Stimulated activated CD8-positive, alpha-beta memory T cell treated with anti-CD3 and anti-CD28 coated beads, Interleukin-12 subunit alpha, Interleukin-12 subunit beta, amount 100 ng/mL, for 4 hours (primary cell): ENCODE measurements at places on chromosomes 2 and 18.

GRCh38 chr18:62325806-62326645 lies 916 bp downstream of the TNFRSF11A start:
- DNase-seq: no peak

DNA sequence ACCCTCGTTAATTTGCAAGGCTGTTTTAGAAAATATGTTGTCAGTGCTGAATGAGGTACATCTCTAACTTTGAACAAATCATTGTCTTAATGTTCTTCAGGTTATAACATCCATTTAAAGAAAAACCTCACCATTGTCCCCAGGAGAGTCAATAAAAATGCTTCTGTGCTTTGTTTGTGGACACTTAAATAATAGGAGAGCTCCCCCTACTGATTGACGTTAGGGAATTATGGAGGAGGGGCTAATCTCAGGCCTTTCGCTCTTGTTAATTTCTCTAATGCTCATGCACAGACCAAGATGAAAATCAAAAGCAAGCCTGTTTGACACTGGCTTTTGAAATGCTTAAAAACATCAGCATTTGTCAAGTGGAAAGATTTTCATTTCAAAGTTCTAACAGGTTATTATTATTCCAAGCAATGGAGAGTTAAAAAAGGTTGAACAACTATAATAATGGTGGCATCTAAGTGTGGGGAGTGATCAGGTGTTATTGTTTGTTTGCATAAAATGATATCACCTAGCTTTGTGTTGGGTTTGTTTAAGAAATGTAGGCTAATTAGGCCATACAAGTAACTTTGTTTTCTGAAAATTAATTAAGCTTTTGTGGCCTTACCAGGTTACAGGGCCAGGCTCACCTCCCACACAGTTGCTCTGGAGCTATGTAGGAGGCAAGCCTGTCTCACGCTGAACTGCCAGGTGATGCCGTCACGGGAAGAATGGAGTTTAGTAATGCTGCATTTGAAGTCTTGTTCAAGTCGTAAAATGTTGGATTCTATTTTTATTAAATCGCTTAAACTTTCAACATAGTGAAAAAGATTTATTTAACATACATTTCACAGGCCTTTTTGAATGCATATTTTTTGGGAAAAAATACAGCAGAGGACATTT lies 51.7 kb upstream of the SMIM21 start:
- no peak for DNase-seq

DNA sequence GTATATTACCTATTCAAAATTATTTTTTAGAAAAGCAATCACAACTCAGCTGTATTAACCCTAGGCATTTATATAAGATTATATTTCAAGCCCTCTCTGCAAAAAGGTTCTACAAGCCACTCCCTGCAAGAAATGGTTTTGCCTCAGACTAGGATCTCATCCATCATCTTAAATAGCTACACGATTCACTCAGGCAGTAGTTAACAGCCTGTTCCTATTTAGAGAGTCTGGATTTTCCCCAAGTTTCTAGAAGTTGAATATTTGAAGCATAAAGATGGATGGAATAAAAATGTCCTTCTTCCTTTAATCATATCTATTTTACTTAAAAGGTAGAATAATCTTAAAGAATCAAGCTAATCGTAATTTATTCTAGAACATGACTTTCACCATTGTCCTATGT lies 167.1 kb upstream of the STK17B start:
- no peak for DNase-seq

DNA sequence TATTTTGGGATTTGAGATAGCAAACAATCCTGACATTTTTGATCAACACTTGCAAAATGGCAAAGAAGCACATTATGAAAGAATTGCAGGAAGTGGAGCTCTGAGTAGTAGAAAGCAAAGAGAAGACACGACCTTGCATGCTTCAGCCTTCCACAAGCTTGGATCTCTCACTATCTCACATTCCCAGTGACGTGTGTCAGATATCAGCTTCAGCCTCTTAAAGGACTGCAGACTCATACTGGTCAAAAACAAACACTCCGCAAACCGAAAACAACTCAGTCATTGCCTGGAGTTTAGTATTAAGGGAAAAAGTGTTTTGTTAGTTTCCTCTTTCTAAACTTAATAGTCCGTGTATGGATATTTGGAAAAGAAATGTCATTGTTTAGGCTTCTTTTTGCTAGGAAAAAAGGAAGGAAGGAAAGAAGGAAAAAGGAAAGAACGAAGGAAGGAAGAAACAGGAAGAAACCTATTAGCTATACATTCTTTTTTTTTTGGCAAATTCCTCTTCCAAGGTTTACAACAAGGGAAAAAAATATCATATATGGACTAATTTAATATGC lies 32.6 kb upstream of the SLC40A1 start:
- no peak for DNase-seq

- no peak for DNase-seq
Observed at GRCh38 chr18:55515214-55515613, 72.8 kb downstream of the TCF4 start.

- DNase-seq: no peak
Observed at GRCh38 chr2:230949966-230950873, 25.2 kb upstream of the GPR55 start.

- DNase-seq: no peak
Observed at GRCh38 chr2:225895126-225895525, 495.6 kb downstream of the NYAP2 start.

DNA sequence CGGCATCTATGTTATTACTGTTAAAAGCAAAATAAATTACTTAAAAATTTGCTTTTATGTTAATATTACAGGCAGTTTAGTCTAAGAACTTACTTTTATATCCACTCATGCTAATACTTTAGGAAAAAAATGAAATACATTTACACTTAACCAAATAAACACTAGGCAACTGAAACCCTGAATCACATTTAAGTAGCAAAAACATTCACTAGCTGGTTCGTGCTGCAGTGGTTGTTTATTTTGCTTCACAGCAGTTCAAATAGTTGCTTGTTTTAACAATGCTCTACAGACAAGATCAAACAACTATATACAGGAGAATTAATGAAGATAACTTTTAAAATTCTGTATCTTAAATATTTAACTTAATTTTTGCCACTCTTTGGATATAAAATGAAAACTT lies 60.8 kb downstream of the ABCG8 start:
- DNase-seq: no peak

- no peak for DNase-seq
Observed at GRCh38 chr2:52340171-52340570, 1308.2 kb upstream of the NRXN1 start.

DNA sequence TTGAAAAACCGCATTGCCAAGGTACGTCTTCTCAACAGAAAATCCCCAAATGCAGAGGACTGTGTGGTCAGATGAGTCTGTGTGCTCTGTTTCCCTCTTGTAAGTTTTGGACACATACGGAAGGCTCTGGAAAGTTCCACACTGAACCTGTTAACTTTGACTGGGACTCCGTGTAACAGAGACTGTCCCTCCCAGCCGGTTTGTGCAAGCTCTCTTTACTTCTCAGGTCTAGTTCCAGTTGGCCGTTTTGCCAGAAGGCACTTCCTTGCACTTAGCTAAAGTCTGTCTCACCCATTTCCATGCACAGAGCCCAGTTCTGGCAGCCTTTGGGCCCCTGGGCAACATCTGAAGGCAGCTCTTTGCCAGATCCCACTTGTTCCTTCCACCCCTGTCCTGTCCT lies 22.0 kb downstream of the EFHD1 start:
- no peak for DNase-seq

GRCh38 chr2:7517088-7517487 lies 599.9 kb downstream of the RNF144A start:
- no peak for DNase-seq

DNA sequence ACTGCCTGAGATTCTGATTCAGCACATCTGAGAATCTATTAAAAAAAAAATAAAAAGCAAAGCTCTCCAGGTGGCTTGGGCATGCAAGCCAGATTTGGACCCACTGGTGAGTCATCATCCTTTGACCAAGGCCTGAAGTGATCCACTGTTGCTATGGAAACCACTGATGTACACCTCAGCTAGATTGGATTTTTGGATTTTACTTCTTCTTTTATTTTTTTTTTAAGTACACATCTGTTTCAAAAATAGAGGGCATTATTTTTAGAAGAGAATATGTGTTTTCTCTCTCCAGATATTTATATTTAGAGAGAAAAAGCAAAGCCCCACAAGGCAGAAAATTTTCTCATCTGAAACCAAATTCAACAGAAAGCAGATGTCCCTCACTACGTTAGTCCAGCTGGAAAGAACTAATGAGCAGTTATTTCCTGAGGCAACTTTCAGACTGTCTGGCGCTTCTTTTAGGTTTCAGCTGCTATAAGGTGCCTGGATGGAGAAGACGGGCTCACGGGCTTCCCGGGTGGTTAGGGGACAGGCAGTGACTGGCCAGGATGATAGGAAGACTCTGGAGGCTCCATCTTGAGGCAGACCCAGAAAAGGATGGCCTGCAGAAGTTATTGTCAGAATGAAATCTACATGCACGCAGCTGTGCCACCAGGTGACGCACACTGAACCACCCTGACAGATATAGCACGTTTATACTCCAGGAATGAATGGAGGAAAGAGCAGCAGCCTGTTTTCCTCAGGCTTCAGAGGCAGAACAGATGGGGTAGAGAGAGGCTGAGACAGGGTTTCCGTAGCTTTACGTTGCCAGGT lies 50.5 kb downstream of the MRPL35 start:
- no peak for DNase-seq

DNA sequence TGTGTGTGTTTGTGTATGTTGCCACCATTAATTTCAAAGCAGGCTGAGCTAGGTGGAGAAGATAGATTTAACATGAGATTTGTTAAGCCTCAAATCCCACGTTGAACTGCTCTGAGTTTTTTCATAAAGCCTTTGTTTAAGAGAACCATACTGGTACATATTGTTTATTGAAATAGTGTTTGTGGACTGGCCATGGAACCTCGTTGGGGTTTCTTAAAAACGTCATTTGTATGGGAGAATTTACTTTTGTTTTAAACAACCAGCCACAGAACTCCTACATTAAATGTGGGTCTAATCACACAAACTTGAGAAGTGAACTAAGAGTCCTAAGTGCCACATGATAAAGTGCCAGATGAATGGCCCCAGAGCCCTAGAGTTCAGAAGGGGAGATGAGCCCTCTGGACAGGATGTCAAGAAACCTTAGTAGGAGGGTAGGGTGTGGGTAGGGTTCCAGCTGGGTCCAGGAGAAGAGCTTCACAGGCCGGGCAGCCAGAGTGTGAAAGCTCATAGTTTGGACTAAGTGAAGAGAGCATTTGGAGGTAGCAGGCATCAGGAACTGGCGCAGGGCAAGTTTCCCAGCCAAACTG lies 120.6 kb upstream of the EML6 start:
- no peak for DNase-seq

- no peak for DNase-seq
Observed at GRCh38 chr2:161029321-161029720, 130.9 kb upstream of the TANK start.

DNA sequence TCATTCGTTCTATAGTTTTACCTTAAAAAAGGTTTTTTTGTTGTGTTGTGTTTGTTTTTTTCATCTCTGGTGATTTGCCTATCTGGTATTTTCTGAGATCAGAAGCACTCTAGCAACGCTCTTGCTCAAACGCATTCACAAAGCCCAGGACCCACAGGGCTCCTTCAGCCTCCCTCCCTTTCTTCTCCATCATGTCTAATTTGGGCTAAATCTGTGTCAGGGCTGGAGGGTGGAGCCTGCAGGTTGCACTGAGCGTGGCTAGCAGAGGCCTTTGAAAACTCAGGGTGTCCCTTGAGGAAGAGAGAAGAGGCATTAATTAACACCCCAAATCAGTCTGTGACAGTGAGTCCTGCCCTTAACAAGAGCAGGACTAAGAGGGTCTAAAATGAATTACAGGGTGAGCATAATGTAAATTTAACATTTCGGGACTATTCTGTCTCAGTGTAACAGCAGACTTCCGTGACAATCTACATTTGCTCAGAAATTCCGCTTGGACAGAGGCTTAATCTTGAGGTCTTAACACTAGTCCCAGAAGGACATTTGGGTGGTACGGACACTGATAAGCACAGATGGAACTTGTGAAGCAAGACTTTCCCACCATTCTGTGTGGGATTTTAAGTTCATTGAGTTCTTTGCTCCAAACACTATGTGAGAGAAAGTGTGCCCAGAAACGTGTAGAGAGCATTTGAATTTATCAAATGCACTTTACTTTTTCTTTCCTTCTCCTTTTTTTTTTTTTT lies 174.4 kb upstream of the APCDD1 start:
- DNase-seq: no peak

- no peak for DNase-seq
Observed at GRCh38 chr2:187916799-187917198, 362.6 kb upstream of the TFPI start.

DNA sequence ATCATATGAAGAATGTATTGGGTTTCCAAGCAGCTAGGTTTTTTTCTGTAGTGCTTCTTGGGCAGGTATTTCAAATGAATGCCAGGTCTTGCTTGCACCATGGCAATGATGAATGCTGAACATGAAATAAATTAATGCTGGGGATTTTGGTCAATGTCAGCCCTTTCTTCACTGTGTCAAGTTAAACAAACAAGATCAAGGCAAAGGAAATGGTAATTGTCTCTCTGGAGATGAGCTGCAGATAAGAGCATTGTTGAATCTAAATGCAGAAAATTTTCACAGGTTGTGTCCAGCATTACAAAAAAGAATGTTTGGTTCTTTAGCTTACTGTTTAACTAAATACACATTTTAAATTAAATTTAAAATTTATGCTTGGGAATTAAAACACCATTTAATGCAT lies 144.3 kb downstream of the GPD2 start:
- no peak for DNase-seq

DNA sequence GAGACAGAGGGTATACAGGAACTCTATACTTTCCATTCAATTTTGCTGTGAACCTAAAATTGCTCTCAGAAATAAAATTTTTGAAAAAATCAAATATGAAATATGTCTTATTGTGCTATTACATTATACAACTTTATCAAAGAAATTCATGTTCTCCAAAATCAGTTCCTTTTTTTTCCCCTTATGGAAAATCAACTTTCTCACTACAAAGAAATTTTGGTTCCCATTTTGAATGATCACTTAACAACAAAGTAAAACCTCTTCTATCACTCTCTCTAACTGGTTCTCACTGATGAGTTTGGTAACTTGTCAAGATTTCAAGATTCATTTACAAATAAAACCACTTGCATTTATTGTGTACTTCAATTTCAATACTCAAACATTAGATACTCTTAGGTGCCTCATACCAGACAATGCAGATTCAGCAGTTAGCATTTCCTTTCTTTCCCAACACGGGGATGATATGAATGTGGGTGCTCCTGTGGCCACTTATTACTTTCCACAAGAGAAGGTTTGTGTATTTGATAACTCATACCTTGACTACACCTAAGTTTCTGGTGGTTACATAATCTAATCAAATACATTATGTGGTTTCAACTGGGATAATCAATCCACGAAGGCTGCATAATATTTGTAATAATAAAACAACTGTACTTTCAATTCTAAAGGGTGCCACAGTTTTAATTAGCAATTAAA lies 6.4 kb downstream of the PSME4 start:
- DNase-seq: no peak
